ENCODE measurements at places on chromosomes 4 and X. TPM values are rescaled to one million over a fixed set of nuclear protein-coding genes. Genes with fewer than 3 reads are reported as not detected.

WFS1 gene
- 17.9 TPM for total RNA-seq

SHOX gene
- total RNA-seq = not detected

LAGE3 gene
- 69.0 TPM for total RNA-seq

SLC4A4 gene
- 2.8 TPM for total RNA-seq

BANK1 gene
- 1.1 TPM for total RNA-seq

PNMA5 gene
- not detected for total RNA-seq

VCX2 gene
- total RNA-seq = not detected

UBA6 gene
- total RNA-seq = 25.8 TPM

POLN gene
- 0.96 TPM for total RNA-seq

SMIM31 gene
- 0.07 TPM for total RNA-seq

FATE1 gene
- not detected for total RNA-seq

UNC5C gene
- not detected for total RNA-seq

MAMLD1 gene
- 9.3 TPM for total RNA-seq

TMPRSS11A gene
- not detected for total RNA-seq
